ENCODE measurements at places on chromosomes 11 and 22. TPM values are rescaled to one million over a fixed set of nuclear protein-coding genes. Genes with fewer than 3 reads are reported as not detected.

DNA sequence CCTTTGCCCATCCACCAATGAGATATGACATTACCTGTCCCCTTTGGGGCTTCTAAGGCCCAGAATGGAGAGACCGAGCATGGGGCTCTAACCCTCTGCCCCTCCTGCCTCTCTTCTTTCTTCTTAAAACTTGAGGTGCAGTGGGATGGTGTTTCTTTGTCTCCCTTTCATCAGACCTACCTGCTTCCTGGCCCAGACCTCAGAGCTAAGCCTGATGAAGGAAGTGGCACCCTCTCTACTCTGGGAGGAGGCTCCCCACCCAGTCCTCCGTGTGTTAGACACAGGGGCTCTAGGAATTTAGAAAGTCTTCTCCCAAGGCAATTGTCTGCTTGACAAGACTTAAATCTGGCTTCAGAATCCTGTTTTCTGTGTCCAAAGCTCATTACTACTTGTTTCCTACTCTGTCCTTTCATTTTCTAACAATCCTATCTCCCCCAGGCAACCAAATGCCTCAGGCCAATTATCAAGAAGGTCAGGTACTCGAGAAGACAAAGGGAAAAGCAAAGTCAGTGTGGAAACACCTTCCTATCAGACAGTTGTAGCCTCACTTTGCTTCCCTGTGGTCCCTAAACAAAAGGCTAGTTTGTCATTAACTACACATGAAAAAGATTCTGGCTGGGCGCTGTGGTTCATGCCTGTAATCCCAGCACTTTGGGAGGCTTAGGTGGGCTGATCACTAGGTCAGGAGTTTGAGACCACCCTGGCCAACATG, 20.3 kb upstream of the PARVA start:
- DNase-seq, result no peak

DNA sequence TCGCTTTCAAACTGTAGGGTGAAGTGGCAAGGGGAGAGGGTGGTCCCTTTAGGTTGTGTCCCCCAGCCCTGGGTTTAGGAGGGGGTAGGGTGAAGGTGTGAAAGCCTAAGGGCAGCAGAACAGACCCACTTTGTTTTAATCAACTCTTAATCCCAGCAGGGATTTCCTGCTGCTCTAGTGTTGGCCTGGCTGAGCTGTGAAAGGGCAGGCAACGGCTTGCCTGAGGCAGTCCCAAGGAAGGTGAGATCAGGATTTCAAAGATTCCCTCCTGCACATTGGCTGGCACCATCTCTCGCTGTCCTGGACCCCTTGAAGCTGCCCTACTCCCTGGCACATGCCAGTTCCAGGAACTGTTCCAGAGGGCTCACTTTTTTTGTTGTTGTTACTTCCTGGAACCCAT, 221.3 kb downstream of the INSC start:
- DNase-seq, result no peak

GRCh38 chr11:132692891-132693290, 839.4 kb downstream of the OPCML start:
- DNase-seq, result no peak

DNA sequence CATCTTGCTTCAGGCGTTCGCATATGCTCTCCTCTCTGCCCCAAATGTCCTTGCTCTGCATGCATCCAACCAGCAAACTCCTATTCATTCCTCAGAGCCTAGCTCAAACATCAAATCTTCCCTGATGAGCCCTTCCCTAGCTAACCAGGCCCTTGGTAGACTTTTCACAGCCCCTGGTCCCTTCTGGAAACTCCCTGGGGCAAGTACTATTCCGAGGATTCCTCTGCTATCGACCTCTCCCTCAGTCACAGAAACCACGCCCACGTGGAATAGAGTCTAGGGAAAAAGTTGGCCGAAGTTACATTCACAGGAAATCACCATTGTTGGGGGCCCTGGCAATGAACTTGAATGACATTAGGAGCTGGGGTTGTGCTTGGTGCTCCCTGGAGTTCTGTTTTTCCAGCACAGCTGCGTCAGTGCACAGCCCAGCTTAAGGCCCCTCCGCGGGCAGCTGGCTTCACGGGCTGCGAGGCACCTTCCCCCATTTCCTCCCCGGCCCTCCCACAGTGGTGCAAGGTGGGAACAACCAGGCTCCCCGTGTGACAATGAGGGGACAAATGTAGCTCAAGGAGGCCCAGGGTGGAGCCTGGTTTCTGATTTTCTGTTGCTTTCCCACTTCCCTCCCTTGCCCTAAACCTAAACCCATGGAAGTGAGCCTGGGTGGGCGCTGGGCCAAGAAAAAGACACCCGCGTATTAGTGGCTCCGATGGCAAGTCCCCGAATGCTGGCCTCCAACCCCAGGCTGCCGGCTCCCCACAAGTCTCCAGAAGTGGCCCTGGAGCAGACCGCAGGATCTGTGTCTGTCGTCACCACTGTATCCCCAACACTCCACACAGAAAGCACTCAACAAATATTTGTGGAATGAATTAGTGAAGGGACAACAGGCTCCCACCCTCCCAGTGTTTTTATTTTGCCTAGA, 4.3 kb upstream of the ATP5MGL start:
- DNase-seq, result no peak

DNA sequence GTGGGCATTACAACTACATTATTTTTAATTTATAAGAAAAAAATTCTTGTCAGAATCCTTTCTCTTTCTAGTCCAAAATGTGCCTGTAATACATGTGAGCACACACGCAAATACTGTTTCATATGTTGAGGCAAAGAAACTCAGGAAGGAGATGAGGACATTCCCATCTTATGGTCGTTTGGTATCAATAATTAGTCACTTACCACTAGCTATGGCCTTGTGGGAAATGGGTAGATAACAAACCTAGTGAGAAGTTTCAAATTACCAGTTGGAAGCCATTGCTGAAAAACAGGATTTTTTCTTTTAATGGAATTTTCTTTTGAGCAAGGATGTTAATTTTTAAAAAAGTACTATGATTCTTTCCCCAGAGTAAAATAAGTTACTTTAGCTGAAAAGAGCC, 25.7 kb downstream of the AMOTL1 start:
- peak; percentile 71 for DNase-seq

DNA sequence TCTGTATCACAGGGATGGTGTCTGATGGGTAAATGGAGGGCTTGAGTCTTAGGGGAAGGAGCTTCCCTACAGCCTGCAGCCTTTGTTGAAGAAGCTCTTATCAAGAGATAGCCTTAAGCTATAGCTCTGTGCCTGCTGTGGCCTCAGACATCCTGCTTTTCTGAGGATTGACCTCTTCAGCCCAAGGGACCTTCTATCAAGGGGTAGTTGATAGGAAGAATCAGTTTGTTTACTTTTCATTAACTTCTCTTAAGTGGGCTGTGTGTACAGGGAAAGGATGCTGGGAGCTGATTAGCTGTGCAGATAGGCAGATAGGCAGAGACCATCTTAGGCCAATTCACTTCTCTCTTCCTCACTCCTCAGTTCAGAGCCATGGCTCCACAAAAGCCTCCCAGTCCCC, 151.8 kb upstream of the CADM1 start:
- no peak for DNase-seq

DNA sequence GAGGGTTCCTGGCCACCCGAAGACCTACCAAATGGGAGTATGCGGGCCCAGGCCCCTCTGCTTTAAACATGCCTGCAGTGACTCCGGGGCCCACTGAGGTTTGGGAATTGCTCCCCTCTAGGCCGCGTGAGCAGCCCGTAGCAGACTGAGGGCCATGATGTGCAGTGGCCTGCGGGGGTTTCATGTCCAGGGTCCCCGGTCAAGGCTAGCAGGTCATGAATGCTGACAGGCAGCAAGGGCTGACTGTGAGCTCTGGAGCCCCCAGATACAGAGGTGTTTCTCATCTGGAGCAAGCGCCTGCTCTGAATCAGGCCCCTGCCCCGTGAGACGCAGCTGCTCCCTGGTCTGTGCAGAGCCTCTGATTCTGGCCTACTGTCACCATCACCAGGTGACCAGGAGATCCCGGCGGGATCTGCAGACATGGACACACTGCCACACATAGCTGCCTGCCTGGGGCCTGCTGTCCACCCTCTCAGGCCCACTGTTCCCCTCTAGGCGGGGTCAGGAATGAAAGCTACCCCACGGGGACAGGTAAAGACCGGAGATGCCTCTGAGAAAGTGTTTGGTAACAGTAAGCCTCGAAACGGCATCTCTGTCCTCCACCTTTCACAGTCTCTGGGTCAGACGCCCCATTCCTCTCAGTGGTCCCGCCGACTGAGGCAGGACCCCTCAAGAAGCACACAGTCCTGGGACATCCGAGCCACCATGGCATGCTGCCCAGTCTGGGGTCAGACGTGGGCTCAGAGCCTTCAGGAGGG, 73.3 kb downstream of the PARVB start:
- DNase-seq, result no peak

- no peak for DNase-seq
Observed at GRCh38 chr11:17076517-17077239, 789 bp downstream of the RPS13 start.

- DNase-seq, result no peak
Observed at GRCh38 chr22:25644122-25644521, 79.6 kb downstream of the GRK3 start.

DNA sequence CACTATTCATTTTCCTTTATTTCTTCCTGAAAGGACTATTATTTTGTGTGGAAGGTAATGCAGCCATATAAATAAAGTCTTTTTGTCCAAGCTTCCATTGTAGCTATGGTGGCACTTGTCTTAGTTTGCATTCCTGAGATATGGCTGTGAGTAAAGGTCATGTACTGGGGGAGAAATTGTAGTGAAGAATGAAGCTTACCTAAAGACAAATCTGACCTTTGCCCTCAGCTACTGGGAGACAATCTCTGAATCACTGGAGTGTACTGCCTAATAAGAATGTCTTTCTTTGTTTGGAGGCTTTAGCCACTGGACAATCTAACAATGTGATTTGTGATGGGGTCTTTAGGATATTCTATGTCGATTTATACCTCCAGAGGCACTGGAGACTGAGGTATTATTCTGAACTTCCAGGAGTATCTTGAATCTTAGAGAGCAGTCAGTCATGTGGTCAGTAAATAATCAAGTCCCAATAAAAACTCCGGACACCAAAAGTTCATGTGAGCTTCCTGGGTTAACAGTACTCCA, 39.7 kb upstream of the OR5AK2 start:
- DNase-seq, result no peak

- DNase-seq, result no peak
Observed at GRCh38 chr22:47307822-47308221, 545.4 kb downstream of the TBC1D22A start.

- DNase-seq, result no peak
Observed at GRCh38 chr11:40292721-40293508, 1166.5 kb downstream of the LRRC4C start.

ME3 gene
- 61.1 TPM for total RNA-seq

SCGB1C1 gene
- not detected for total RNA-seq

GRM5 gene
- total RNA-seq, result not detected

CECR2 gene
- not detected for total RNA-seq

CCND1 gene
- total RNA-seq, result 586 TPM

GDPD4 gene
- not detected for total RNA-seq
